Pancreas (tissue), 10 donors: ENCODE measurements at places on chromosomes 1 and 21. TPM values are rescaled to one million over a fixed set of nuclear protein-coding genes. Genes with fewer than 3 reads are reported as not detected.

DNA sequence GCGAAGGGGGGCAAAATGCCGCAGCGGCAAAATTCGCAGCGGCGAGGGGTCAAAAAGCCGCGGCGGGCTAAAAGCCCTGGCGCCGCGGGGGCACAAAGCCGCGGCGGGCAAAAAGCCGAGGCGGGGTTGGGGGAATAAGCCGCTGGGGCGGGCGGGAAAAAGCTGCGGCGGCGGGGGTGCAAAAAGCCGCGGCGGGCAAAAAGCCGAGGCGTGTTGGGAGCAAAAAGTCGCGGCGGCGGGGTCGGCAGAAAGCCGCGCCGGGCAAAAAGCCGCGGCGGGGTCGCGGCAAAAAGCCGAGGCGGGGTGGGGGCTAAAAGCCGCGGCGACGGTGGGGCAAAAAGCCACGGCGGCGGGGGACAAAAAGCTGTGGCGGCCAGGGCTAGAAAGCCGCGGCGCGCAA lies 3902.5 kb downstream of the SRGAP2C start:
- no peaks in the 10 kb centered on the region for H3K4me1 ChIP-seq
- H3K36me3 ChIP-seq: no peaks in the 10 kb centered on the region
- no peaks in the 10 kb centered on the region for H3K27me3 ChIP-seq
- no peak overlapping the region for H3K27ac ChIP-seq
- DNase-seq: peak; percentile 17
- H3K4me3 ChIP-seq: no peak overlapping the region

DNA sequence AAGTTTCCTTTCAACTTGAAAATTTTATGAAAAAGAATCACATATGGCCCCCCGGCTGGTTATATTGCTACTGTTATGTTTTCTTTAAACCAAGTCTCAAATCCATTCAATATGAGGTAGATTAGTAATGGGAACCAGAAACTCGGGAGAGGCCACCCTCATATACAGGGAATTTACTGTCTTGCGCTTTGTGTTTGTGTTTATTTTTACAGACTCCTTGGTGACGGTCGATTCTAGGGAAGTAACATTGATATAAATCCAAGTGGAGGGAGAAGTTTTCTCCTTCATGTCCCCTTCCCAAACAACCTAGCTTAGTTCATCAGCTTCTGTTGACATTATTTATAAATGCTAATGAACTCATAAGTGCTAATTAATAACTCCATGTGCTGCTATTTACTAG lies 163.5 kb upstream of the LMO4 start:
- DNase-seq: no peak
- no peaks in the 10 kb centered on the region for H3K27me3 ChIP-seq
- no peak overlapping the region for H3K27ac ChIP-seq
- H3K36me3 ChIP-seq: no peaks in the 10 kb centered on the region

- no peak overlapping the region for H3K4me3 ChIP-seq
- H3K27ac ChIP-seq: no peak overlapping the region
- no peak for DNase-seq
- peaks cover 15% of the 10 kb centered on the region for H3K4me1 ChIP-seq
- H3K27me3 ChIP-seq: no peaks in the 10 kb centered on the region
These were observed 85.2 kb upstream of the VAV3 start for GRCh38 chr1:108050158-108050557.

DNA sequence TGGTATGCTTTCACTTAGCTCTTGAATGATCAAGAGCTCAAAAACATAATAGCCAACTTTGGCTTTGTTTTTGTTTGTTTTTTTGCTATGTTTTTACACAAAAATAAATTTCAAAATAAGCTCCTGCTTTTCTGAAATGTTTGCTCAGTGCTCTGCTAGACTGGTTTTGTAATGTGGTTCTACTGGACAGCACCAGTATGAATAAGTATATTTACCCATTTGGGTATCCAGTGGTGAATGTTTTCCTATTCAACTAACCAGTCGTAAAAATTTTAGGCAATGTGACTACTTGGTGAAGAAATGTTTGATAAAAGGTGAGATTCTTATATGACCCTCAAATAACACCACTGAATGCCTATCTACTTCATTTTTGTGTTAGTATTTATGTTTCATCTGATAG lies 308.6 kb downstream of the PTPRC start:
- H3K27me3 ChIP-seq: peaks cover 2% of the 10 kb centered on the region
- H3K36me3 ChIP-seq: no peaks in the 10 kb centered on the region
- H3K27ac ChIP-seq: no peak overlapping the region

GRCh38 chr1:15685820-15686219 lies 1.7 kb downstream of the PLEKHM2 start:
- no peaks in the 10 kb centered on the region for H3K27me3 ChIP-seq
- H3K27ac ChIP-seq: no peak overlapping the region
- no peaks in the 10 kb centered on the region for H3K36me3 ChIP-seq
- no peak for DNase-seq

CFAP141 gene
- 0.52 TPM for polyA plus RNA-seq

DNA sequence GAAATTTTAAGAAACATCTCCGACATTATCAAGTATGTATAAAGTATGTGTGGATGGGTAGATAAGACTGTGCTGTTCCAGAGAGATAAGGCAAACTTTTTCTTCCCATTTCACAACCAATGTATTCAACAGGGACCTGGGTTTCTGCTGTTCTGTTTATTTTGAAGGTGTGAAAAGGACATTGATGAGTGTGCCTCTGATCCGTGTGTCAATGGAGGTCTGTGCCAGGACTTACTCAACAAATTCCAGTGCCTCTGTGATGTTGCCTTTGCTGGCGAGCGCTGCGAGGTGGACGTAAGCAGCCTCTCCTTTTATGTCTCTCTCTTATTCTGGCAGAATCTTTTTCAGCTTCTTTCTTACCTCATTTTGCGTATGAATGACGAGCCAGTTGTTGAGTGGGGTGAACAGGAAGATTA lies 174.0 kb downstream of the CRB1 start:
- peaks cover 7% of the 10 kb centered on the region for H3K27me3 ChIP-seq
- no peaks in the 10 kb centered on the region for H3K36me3 ChIP-seq
- H3K4me1 ChIP-seq: no peaks in the 10 kb centered on the region
- DNase-seq: no peak
- H3K4me3 ChIP-seq: no peak overlapping the region
- H3K27ac ChIP-seq: no peak overlapping the region

DNA sequence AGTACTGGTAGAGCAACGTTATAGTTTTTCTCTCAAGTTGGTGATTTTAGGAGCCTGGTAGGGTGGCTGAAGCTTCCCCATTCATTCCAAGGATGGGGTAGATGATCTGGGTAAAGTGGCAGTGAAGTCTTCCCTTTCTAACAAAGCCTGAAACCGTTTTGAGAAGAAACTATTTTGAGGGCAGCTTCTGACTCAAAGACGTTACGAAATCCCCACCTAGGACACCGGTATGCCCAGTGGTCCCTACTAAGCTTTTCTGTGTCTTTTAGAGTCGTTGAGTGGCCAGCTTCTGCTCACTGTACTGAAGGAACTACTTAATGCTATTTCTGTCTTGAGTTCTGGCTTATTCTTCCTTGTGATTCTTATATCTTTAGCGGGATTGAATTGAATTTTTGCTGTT lies 1.4 kb downstream of the WDTC1 start:
- no peaks in the 10 kb centered on the region for H3K36me3 ChIP-seq
- peak overlapping the region; percentile 88 for H3K4me3 ChIP-seq
- peak overlapping the region; percentile 84 for H3K27ac ChIP-seq
- H3K4me1 ChIP-seq: peaks cover 7% of the 10 kb centered on the region
- no peaks in the 10 kb centered on the region for H3K27me3 ChIP-seq

- H3K27me3 ChIP-seq: no peaks in the 10 kb centered on the region
- DNase-seq: no peak
- H3K27ac ChIP-seq: no peak overlapping the region
These were observed 4.0 kb downstream of the KRTAP10-12 start for GRCh38 chr21:44701023-44701400.

TENT5C gene
- polyA plus RNA-seq: 19.1 TPM

GRCh38 chr21:42307106-42307505 lies 8.1 kb downstream of the TFF3 start:
- no peaks in the 10 kb centered on the region for H3K4me1 ChIP-seq
- H3K27me3 ChIP-seq: no peaks in the 10 kb centered on the region
- H3K36me3 ChIP-seq: no peaks in the 10 kb centered on the region
- no peak for DNase-seq
- H3K27ac ChIP-seq: no peak overlapping the region
- no peak overlapping the region for H3K4me3 ChIP-seq
